ENCODE measurements at places on chromosomes 1 and 21. TPM values are rescaled to one million over a fixed set of nuclear protein-coding genes. Genes with fewer than 3 reads are reported as not detected.

YY1AP1 gene
- total RNA-seq = 24.7 TPM

C1orf141 gene
- total RNA-seq = not detected

AKR7A3 gene
- total RNA-seq = 0.59 TPM

C1orf116 gene
- 0.15 TPM for total RNA-seq

PDZK1 gene
- under 0.01 TPM for total RNA-seq

FAM72D gene
- total RNA-seq = 3.2 TPM

RCSD1 gene
- total RNA-seq = under 0.01 TPM

GJC2 gene
- total RNA-seq = 1.9 TPM

SELENBP1 gene
- total RNA-seq = 25.9 TPM

PLA2G2D gene
- not detected for total RNA-seq

RHCE gene
- 0.50 TPM for total RNA-seq

NOS1AP gene
- 0.30 TPM for total RNA-seq

HSD3B2 gene
- total RNA-seq = not detected

KIF14 gene
- total RNA-seq = 10.0 TPM

SH2D1B gene
- total RNA-seq = 0.15 TPM

VHLL gene
- not detected for total RNA-seq

C8A gene
- not detected for total RNA-seq

AADACL3 gene
- not detected for total RNA-seq

BSDC1 gene
- total RNA-seq = 53.1 TPM

OR2L2 gene
- total RNA-seq = not detected

MANEAL gene
- 0.30 TPM for total RNA-seq

MRPL24 gene
- total RNA-seq = 96.9 TPM

TEX50 gene
- total RNA-seq = not detected

FPGT gene
- total RNA-seq = 10.8 TPM

OPRD1 gene
- total RNA-seq = not detected

OR2T33 gene
- not detected for total RNA-seq

VCAM1 gene
- 4.5 TPM for total RNA-seq

ATAD3C gene
- not detected for total RNA-seq

PTGS2 gene
- 0.17 TPM for total RNA-seq

PLEKHN1 gene
- 1.9 TPM for total RNA-seq

MTHFR gene
- total RNA-seq = 15.3 TPM

NCMAP gene
- not detected for total RNA-seq

ZFP69 gene
- total RNA-seq = 3.0 TPM

BRDT gene
- total RNA-seq = not detected

PRELP gene
- total RNA-seq = under 0.01 TPM

DISP1 gene
- total RNA-seq = 3.0 TPM

DNAH14 gene
- total RNA-seq = 7.6 TPM

SLC45A1 gene
- 3.0 TPM for total RNA-seq

KTI12 gene
- total RNA-seq = 9.8 TPM

DNASE2B gene
- total RNA-seq = 0.17 TPM

SAMD13 gene
- 2.5 TPM for total RNA-seq
